Stimulated activated CD4-positive, alpha-beta T cell treated with anti-CD3 and anti-CD28 coated beads, TNF-alpha, amount 100 ng/mL, for 1 hour (primary cell): ENCODE measurements at places on chromosomes 13 and 19.

DNA sequence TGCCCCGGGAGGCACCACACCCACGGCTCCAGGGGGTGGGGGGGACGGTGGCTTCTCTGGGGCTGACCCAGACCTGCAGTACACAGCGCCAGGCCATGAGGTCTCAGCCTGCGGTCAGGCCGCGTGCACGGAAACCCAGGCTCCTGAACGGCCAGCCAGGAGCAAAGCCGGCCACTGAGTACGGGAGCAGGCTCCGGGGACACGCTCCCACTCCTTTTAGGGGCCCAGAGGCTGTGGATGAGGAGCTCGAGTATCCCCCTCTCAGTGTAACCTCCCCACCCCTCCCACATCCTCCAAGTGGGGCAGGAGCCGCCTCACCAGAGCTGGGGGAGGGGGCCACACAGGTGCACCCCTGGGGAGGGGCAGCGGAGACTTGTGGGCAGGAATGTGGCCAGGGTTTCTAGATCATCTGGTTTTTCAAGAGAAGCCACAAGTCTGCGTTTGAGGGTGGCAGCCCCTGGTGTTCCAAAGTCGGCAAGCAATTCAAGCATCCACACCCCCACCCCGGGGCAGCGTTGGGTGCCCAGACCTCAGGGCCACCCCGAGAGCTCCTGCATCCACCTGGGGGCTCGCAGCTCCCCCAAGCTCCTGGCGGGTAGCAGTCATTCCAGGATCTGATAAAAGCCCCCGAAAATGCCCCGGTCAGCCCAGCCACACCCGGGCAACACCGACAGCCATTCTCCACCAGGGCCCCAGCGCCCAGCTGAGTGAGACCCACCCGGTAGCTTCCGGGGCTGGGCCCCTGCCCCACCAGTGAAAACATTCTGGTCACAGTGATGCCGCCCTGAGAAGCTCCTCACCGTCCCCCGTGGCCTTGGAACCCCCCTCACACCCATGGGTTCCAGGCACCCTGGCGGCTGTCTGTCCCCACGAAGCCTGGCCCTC, 6.1 kb downstream of the SBNO2 start:
- DNase-seq, result no peak

GRCh38 chr19:29815231-29815630, 3.4 kb downstream of the CCNE1 start:
- DNase-seq, result no peak

- DNase-seq, result no peak
These were observed 12.1 kb upstream of the ERCC2 start for GRCh38 chr19:45382426-45382825.

DNA sequence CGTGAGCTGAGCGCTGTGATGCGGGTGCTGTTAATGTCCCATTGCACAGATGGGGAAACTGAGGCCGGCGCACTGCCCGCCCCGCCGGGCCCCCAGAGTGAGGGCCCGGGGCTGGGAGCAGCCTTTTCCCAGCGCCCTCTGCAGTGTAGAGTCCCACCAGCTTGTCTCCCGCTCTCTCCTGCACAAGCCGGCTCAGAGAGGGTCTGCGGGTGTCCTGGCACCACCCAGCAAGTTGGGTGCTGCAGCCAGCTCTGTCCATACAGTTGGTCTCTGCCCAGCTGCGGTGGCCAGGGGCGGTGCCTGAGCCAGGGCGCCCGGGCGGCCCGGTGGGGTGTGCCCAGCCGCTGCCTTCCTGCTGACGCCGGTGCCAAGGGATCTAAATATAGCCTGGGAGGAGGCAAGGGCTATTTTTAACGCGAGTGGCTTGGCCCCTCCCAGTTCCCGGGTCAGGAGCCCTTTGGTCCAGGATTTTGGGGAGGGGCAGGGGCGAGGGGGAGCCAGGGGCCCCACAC, 19.3 kb downstream of the GADD45B start:
- DNase-seq, result no peak

DNA sequence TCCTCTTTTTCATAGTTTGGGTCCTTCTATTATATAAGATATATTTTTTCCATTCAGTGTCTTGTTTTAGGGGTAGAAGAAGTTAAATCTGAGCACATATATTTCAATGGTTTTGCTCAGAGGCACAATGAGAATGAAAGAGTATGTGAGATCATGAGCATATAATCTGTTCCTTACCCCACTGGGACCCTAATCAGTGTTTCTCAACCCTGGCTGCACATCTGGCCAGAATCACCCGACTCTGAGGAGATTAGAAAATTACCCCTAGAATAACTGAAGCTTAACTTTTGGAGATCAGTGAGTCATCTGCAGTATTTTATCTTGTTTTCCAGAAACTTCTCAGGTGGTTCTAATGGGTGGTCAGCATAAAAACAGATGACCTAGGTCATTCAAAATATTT, 782 bp downstream of the CYSLTR2 start:
- no peak for DNase-seq

GRCh38 chr13:98942997-98943396, 34.9 kb downstream of the DOCK9 start:
- no peak for DNase-seq

- DNase-seq, result no peak
These were observed 199.2 kb downstream of the COL4A1 start for GRCh38 chr13:110107568-110108347.

DNA sequence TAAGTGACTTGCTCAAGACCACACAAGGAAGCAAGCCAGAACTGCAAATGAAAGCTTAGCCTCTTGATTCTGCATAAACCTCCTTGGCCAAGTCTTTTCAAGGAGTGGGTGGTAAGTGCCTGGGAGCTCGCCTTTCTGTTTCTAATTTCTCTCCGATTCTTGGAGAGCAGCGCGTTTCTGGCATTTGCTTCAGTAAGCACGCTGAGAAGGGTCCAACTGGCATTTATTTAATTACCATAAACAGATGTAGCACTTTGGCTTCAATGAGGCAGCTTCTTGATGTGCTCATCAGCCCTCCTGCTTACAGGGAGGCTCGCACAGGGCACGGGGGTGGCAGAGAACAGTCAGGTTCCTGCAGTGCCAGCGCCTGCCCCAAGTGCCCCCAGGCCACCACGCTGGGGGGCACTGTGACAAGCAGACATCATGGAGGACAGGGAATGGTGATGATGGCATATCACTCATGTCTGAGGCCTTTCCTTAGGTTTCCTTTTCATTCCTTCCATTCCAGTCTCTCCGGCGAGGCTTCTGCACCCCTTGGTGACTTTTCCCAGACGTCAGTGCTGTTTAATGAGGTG, 13.3 kb downstream of the SIAH3 start:
- DNase-seq, result no peak

- DNase-seq, result no peak
These were observed 118.1 kb upstream of the FRY start for GRCh38 chr13:31913459-31913858.

- no peak for DNase-seq
These were observed 24.6 kb downstream of the LMO7 start for GRCh38 chr13:75660694-75661093.

DNA sequence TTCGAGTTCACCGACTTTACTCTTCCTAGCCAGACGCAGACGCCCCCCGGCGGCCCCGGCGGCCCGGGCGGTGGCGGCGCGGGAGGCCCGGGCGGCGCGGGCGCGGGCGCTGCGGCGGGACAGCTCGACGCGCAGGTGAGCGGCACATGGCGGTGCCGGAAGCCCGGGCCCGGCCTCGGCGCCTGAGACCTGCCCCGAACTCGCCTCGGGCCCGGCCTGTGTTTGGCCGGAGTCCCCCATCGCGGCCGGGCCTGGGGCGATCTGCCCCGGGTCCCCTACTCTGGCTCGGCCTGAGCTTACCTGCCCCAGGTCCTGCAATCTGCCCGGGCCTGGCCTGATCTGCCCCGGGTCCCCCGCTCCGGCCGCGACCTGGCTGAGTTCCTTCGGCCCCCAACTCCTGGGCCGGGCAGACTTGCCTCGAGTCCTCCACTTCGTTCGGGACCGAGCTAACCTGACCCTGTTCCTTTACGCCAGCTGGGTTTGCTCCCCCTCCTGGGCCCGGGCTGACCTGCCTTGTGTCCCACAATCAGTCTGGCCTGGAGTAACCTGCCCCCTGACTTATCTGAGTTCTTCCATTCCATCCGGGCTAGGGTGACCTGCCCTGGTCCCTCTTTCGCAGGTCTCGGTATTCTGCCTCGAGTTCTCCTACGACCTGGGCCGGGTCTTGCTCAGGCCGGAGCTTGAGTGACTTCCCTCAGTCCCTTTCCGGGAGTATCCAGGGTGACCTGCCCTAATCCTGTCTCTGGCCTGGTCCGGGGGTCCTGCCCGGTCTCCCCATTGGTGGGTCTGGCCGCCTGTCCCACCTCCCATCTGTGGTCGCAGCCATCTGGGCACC, 764 bp downstream of the UPF1 start:
- no peak for DNase-seq

DNA sequence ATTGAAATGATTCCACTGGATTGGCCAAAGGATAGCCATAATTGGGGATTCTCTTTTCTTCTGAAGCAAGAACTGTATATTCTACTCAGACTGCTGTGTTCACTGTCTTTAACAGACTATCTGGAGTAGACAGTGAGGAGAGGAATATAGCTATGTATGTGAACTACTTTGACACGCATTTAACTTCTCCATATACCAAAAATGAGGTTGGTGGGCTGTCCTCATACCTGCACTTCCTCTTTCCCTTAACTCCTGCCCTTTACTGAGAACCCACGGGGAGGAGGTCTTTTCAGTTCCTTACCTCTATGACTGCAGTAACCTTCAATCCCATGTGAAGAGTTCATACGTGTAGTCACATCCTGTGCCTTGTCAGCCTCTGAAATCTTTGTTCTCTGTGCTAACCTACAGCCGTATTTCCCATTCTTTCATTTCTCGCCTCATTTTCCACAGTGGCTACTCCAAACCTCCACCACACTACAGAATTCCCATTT, 305.8 kb downstream of the MTUS2 start:
- DNase-seq, result no peak

DNA sequence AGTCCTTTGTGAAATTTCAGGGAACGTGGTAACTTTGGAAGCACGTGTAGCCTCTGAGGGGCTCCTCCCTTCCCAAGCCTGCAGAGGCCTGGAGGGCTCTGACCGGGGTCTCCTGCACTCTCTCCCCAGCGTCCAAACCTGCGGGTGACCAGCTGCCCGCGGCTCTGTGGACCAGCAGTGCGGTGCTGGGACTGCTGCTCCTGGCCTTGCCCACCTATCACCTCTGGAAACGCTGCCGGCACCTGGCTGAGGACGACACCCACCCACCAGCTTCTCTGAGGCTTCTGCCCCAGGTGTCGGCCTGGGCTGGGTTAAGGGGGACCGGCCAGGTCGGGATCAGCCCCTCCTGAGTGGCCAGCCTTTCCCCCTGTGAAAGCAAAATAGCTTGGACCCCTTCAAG, 2.7 kb upstream of the TPGS1 start:
- no peak for DNase-seq

DNA sequence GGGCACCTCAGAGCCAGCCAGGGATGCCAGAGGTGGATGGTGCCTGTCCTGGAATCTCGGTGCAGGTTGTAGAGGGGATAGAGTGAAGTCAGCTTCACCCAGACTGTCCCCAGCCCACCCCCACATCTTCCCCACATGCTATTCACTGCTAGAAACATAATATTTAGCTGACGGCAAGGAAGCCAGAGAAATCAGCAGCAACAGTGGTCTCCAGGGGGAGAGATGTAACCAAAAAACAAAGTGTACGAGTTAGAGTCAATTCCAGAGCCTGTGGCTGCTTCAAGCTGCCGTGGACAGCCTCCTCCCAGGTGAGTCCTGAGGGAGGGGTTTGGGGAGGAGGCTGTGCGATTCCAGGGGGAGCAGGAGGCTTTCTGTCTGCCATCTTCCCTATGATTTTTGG, 97.6 kb downstream of the ZNF536 start:
- DNase-seq, result no peak
